Effector memory CD4-positive, alpha-beta T cell (primary cell): ENCODE measurements at places on chromosomes 16 and 17.
A peak's percentile ranks its signal among the peaks of the same experiment; 100 is the strongest.

DNA sequence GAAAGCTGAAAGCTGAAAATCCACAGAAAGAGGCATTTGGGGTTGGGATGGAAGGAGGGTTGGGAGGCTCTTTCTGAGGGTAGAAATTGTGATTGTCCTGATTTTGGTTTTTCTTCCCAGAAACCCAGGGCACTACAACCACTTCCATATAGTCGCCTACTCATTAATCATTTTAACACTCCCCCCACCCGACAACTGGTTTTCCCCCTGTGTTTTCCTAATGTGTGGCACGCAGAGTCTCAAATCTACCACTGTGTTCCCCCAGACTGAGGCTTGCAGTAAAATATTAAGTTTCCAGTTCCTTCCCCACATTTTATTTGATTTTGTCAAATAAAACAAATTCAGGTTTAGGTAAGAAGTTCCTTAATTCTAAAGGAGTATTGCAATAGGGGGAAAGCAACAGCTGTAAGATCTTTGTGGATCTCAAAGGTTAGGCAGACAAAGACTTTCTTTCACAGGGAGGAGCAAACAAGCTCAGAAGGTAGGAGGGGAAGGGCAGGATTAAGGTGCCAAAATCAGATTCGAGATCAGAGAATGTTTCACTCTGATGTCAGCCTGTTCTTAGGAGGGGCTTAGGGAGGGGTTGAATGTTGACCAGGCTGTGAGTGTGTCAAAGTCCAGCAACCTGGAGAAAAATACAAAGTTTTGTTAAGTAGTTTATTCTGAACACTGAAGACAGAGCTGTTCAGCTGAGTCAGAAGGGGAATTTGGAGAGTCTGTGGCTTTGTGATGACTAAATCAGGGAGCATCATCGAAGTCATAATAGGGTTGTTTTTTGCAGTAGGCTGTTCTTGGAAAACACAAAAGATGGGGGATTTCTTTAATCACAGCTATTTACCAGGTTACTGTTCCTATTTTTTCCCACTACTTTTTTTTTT is 3.6 kb downstream of the ZNF267 start:
- peak; percentile 50 for DNase-seq

GRCh38 chr16:50591800-50592771 is 43.9 kb downstream of the NKD1 start:
- no peak for DNase-seq

- no peak for DNase-seq
These were observed 35.4 kb downstream of the SNX20 start for GRCh38 chr16:50645563-50646220.

DNA sequence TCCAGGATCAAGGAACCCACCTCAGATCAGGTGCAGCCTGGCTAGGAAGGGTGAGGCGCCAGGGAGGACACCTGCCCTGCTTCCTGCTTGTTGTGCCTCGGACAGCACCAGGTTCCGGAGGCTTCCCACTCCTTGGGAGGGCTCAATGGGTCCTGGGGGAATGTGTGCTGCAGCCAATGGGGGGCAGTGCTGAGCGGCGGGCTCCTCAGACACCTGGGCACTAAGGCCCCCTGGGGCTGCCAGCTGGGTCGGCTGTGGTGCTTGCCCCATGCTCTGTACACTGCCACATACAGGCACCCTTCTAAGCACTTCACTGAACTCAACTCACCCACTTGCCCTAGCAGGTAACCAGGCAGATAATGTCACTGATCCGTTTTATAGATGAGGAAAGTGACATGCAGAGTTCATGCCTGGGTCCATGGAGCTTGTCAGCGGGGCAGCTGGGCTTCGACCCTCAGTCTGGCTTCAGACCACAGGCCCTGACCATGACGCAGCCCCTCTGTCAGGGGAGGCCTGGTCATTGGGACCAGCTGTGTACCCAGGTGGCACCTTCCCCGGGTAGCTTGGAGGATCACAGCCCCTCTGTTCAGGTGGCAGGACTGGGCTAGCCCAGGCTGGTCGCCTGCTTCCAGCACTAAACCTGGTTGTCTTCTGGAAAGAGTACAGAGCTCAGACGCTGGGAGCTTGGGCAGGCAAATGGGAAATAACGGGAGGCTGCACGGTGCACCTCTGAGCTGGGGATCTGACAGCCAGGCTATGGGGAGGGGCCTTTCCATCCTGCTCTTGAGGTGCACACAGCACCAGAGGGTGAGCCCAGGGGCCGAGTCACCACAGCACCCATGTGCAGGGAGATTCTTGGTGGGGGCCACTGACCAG is 8.2 kb downstream of the FN3K start:
- DNase-seq = no peak

DNA sequence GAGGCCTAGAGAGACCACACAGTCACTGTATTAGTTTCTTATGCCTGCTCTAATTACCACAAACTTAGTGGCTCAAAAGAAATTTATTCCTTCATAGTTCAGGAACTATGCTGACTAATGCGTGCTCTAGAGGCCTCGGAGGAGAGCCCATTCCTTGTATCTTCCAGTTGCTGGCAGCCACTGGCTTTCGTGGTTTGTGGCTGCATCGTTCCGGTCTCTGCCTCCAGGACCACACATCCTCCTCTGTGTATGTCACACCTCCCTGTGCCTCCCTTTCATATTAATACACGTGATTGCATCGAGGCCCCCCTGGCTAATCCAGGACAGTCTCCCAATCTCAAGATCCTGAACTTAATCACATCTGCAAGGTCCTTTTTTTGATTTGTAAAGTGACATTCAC is 16.9 kb upstream of the MYLK3 start:
- no peak for DNase-seq

GRCh38 chr16:86751076-86752030 is 173.0 kb downstream of the FOXL1 start:
- no peak for DNase-seq

- no peak for DNase-seq
These were observed 145.2 kb downstream of the CLEC16A start for GRCh38 chr16:11089504-11090124.

DNA sequence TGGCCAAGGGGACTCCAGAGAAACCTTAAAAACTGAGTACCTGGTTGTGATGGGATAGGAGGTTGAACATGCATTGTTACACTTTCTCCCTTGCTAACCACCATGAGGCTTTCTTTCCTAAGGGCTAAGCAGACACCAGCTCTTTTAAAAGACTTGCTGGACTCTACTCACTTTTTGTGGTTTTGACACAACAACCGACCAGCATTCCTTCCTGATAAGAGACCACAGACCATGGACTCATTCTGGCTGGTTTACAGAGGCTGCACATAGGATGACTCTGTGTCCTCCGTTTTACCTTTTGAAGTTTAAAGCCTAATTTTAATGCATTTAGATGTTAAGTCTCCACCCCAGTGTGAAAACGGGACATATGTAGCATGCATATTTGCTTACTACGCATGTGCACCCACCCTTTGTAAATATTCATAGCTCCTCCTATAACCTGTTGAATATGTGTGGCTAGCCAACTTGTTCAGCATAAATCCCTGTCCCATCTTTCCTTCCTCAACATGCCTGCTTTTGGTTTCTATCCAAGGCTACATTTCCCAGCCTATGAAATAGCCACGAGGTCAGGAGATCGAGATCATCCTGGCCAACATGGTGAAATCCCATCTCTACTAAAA is 475.9 kb downstream of the GRIN2A start:
- no peak for DNase-seq

- DNase-seq = no peak
These were observed 190.1 kb upstream of the TBX2 start for GRCh38 chr17:61209525-61209924.

DNA sequence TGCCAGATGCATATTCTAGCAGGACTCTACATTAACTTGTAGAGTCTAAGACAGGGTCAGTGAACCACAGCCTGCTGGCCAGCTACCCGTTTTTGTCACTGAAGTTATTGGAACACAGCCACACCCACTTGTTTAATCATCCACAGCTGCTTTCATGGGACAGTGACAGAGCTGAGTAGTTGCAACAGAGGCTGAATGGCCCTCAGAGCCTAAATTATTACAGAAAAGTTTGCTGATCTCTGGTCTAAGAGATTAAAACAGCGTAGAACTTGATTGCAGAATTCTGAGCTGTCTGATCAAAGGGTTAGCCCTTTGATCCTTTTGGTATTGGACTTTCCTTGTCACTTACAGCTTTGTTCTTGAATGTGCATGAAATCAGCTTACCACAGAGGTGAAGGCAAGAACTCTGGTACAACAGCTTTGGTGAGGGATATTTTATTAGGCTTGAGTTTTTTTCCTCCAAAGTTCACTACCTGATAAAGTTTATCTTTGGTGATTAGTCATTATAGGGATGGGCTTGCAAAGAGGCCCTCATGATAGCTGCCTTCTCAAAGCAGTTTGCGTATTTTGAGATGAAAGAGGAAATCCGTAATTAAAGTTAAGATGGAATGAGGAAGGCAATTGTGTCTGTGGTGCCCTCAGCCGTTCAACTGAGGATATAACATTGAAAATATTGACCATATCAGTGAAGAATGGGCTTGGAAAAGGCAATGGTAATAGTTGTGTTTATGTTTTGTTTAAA is 23.6 kb downstream of the ALDH3A2 start:
- no peak for DNase-seq

- DNase-seq = no peak
These were observed 303.1 kb downstream of the CBLN1 start for GRCh38 chr16:48978501-48978900.

DNA sequence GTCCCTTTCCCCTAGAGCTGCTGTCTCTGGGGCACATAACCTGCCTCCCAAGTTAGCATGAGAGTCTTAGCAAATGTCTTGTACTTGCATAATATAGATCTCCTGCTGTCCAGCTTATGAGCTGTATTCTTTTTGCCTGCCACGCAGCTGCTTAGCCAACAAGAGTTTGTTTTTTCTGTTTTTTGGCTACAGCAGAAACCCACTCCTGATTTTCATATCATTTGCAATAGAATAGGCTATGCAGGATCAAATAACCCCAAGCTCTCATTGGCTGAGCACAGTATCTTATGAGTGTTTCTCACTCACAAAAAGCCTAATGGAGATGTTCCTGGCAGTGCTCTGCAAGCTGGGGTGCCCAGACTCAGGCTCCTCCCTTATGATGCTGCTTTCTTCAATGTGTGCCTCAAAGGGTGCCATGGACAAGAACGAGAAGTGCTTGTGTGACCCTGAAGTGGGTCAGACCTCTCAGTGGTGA is 23.1 kb downstream of the B9D1 start:
- DNase-seq = no peak

GRCh38 chr17:46191322-46192188 is 1.7 kb downstream of the KANSL1 start:
- DNase-seq = no peak

GRCh38 chr17:17613708-17614114 is 22.2 kb upstream of the PEMT start:
- no peak for DNase-seq

GRCh38 chr17:79979816-79980215 is 55.9 kb downstream of the TBC1D16 start:
- DNase-seq = no peak

GRCh38 chr16:3951861-3952736 is 71.6 kb upstream of the CREBBP start:
- DNase-seq = no peak

- no peak for DNase-seq
These were observed 16.4 kb downstream of the ITGAL start for GRCh38 chr16:30488764-30489605.

- no peak for DNase-seq
These were observed 74.5 kb upstream of the PMFBP1 start for GRCh38 chr16:72246423-72246822.

GRCh38 chr17:76502341-76503211 is 1.4 kb upstream of the RHBDF2 start:
- no peak for DNase-seq

- no peak for DNase-seq
These were observed 1.0 kb upstream of the KCNJ2 start for GRCh38 chr17:70168044-70168976.

DNA sequence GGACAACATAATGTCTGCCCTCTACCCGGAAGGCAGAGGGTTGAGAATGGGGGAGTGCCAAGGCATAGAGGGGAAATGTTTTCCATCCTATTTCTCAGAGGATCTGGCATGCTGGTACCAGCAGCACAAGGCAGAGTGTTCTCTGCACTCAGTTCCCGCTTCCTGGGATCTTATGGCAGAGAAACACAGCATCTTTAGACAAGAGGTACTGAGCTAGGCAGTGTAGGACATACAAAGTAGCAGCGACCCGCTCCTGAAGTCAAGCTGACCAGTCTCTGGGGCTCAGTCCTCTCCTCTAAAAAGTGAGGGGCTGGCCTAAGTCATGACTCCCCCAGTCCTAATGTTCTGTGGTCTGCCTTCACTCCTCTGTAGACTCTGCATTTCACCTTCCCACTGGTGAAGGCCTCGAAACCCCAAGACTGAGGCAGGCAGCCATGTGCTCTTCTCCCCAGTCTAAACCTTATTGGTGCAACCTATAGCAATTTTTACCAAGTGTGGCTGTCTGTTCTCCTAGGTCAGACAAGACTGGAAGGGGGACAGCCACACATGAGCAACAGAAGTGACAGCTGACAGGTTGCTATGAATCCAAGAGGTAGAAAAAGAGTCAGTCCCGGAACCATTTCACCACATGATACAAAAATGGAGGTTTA is 11.3 kb upstream of the TSPOAP1 start:
- no peak for DNase-seq

DNA sequence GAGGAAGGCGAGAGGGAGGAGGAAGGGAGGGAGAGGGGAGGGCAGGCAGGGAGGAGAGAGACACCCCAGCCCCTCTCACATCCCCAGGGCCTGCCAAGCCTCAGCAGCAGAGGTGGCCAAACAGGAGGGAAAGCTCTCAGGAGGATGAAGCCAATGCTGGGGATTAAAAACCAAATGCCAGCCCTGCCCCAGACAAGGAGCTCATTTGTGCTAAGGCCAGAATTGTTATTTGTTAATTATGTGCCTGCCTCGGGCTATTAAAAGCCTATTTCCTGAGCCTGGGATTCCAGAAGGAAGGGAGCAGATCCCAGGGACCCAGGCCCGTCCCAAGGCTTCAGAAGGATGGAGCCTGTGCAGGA is 27.9 kb upstream of the GINS2 start:
- DNase-seq = no peak

GRCh38 chr17:41667280-41668041 is 21.2 kb upstream of the EIF1 start:
- no peak for DNase-seq
